ENCODE measurements at places on chromosomes 5 and 9.

DNA sequence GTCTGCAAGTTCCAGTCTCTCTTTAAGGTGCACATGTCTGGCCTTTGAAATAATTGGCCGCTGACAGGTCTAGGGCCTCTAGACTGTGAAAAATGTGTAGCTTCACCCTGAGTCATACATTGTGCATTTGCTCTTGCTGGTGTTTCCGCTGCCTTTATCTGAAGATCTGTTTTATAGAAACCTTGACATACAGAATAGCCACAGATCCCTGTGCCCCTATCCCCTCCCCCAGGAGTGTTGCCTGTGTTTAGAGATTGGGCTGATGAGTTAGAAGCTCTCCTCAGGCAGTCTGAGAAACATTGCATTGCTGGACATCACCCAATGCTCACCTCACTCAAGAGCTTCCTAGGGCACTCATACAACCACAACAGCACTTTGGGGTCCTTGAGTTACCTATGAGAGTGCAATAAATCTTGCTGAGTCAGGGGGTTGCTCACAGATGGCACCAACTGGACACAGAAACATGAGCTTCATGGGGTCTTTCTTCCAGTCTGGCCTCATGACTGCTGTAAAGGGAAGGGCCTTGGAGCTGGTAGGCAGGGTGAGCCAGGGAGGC is 3.8 kb upstream of the ZNF782 start:
- peak; percentile 95 for DNase-seq

DNA sequence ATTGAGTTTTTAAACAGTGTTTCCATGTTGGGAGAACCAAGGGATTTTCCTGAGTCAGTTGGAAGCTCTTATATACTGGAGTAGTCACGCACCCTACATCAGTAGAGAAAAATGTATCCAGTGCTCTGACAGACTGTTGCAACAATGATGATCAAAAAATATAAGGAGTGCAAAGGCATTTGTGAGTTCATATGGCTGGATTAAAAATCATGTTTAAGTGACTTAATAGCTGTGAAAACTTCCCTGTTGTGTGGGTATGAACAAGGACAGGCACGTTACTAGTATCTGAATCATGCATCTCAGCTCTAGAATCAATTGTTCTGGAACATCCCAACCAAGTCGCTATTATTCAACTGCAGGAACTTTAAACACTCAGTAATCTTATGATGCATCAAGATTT is 229.7 kb downstream of the ROR2 start:
- no peak for DNase-seq

DNA sequence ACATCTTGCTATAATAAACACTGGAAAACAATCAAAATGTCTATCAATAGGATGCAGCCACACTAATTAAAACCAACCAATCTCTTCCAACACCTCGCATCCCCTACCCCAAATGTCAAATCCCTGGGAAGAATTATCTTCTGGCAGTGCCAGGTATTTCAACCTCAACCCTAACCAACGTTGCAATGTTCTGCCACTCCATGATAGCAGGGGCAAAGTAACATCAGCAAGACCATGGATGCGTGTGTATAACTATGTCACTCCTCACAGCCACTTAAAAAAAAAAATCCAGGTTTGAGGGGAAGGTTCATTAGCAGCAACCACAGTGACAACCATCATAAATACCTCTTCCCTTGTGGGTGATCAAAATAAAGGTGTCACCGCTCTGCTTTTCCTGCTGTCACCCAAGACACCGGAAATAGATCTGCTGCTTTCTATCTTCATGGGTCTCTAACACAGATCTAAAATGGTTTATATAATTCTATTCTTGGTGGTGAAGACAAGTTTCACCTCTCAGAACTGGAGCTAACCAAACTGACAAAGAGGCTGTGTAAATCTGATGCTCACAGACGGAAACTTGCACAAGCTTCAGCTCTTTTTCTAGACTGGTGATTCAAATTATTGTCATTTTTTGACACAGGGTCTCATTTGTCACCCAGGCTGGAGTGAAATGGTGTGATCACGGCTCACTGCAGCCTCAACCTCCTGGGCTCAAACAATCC is 9.9 kb downstream of the HSPA9 start:
- DNase-seq: no peak

GRCh38 chr9:131603199-131603598 is 57.9 kb downstream of the PRRT1B start:
- DNase-seq: no peak

DNA sequence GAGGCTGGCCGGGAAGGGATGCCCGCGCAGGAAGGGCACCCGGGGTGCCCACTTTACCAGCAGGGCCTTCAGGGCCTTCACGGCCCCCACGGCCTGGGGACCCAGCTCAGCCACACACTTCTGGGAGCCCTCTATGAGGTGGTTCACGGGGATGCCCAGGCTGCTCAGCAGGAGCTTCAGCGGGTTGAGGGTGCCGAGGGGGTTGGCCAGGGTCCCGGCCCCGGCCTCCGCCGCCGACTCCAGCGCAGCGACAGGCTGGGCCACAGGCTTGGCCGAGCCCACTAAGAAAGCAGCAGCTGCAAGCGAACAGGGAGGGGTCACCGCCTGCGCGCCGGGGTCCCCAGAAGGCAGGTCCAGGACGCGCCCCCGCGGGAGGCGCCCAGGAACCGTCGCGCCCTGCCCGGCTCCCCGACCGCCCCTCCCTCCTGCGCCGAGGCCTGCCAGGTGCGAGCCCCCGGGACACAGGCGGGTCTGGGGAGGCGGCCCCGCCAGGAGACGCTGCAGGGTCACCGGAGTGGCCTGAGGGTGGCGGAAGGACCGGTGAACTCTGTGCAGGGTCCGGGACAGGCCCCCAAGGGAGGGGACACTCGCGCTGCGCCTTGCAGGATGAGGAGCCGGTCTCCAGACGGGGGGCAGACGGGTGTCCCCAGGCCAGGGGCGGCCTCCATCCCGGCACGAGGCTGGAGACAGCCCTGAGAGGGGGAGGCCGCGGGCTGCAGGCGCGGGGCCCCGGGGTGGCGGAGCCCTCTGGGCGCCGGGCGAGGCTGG is 572 bp downstream of the SCGB3A1 start:
- no peak for DNase-seq

DNA sequence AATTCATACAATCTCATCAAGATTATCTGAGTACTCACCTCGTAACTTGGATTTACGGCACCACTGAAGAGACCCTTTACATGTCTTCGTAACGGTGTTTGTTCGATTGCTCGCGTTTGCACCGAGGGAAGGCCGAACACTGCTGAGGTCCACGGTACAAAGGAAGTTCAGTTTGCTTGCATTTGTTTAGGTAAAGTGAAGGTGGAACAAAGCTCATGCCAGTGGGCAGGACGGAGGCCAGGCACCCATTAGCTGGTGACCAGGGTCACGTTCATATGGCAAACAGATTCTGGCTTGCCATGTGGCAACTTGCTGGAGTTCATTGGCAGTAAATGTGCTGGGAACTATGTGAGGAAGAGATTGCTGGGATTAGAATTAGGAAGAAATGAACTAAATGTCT is 164.8 kb downstream of the MACROH2A1 start:
- no peak for DNase-seq

DNA sequence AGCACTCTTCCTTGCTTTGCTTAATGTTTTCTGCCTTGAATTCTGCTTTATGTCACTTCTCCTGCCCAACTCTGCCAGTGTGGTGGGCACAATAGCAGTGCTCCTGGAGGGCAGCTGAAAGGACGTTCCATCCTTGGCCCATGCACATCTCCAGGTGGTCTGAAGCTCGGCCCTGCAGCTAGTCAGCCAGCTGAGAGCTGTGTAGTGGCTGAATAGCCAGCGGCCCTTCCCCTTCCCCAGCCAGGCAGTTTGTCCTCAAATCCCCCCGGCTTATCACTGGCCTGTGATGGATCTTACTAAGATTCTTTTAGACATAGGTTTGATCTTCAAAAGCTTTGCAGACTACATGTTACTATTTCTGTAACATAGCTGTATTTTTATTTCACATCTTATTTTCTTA is 42.7 kb upstream of the ANGPTL2 start:
- DNase-seq: no peak

- no peak for DNase-seq
Measured at GRCh38 chr5:33855396-33855795, 36.4 kb downstream of the ADAMTS12 start.

GRCh38 chr5:14617441-14617840 is 35.8 kb downstream of the OTULINL start:
- no peak for DNase-seq

DNA sequence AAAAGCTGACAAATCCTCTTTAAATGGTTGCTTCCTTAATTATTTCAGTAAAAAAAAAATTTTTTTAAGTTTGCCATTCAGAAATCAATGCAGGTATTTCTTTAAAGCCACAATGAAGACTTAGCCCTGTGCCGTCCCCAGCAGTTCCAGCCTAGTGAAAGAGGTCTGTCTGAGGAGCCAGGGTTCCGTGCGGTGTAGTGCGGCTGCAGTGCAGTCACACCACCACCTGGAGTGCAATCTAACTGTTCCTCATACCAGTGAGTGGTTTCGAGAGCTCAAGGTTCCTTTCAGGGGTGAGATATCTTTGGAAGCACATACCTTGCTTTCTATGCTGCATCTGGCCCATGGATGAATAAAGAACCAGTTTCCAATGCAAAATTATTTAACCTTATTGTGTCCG is 87.5 kb downstream of the FANCC start:
- DNase-seq: no peak

GRCh38 chr5:112684737-112685136 is 52.9 kb upstream of the APC start:
- DNase-seq: peak; percentile 31

DNA sequence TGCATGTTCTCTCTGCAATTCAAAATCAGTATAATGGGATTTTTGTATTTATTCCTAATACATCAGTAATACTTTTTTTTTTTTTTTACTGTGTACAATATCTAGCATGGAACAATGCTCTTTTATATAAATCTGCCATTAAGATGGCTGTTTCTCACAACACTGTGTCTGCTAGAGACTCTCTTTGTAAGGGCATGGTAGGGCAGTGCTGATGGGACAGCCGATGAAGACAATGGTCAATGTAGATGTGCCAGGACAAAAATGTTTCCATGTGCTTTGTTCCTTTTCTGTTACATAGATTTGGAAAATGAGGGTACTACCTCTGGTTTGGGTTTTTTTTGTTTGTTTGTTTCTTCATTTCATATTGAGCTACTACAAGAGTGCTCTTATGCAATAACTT is 95.3 kb upstream of the ITGA2 start:
- DNase-seq: no peak

DNA sequence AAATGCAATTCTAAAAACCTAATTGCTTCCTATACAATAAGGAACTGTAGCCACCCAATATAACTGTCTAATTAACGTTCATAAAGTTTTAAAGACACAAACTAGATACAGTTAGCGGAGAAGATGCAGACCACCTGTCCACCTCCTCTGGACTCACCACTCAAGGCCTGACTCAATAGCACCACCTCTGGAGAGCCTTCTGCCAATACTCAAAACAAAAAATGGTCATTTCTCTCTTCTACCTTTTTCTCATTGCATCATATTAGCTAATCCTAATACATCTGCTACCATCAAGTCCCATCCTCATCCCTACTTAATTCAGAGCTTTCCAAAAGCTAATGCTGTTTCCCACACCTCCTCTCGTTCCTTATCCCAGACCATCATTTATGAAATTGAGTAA is 159.9 kb downstream of the MLLT3 start:
- no peak for DNase-seq

GRCh38 chr5:154829589-154830218 is 20.7 kb downstream of the FAXDC2 start:
- DNase-seq: peak; percentile 88

DNA sequence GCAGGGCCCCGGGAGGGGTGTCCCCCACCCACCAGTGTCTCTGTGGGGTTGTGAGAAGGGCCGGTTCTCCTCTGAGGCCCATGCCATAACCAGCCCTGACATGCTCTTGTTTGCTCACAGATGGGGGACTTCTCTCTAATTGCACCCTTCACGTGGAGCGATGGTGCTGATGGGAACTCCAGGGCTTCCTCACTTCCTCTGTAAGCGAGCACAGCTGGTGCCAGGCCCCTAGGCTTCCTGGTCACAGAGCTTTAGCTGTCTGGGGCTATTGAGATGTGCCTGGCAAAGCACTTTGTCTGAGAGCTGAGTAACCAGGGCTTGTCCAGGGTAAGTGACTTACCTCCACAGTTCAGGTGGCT is 36.4 kb downstream of the PHF2 start:
- no peak for DNase-seq

DNA sequence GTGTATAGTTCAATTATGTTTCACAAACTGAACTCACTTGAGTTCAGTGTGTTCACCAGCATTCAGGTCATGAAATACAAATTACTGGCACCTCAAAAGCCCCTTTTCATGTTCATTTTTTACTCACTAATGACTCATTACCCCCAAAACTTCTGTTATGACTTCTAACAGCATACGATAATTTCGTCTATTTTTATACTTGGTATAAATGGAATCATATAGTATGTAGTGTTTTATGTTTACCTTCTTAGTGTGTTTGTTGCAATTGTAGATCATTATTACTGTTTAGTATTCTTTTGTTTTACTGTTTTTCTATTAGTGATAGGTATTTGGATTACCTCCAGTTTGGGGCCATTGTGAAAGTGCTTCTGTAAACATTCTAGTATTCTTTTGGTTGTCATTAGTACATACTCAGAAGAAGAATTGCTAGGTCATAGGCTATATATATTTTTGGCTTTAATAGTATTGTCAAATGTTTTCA is 33.4 kb downstream of the DDX4 start:
- no peak for DNase-seq

DNA sequence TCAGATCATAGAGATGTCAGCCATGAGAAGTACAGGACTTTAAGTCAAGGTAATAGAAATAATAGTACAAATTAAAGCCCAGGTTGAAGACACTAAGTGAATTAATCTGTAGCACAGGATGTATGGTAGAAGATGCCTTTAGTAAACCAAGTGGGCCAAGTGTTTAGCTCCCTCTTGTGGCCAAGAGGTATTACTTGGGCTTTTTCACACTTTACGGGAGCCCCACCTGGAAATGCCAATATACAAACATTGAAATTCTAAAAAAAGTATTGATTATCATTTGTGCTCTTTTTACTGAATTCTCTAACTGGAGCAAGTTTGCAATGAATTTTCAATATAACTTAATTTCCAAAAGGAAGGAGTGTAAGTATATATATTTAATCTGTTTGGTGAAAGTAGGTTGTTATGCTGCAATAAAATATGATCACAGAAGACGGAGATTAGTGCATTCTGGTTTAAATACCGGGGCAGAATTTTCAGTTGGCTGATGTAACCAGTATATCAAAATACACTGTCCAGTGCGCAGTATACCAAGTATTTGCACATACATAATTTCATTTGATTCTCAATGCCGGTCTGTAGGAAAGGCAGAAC is 84.7 kb downstream of the PARP8 start:
- peak; percentile 25 for DNase-seq
